ENCODE measurements at places on chromosomes 1 and 21.

DNA sequence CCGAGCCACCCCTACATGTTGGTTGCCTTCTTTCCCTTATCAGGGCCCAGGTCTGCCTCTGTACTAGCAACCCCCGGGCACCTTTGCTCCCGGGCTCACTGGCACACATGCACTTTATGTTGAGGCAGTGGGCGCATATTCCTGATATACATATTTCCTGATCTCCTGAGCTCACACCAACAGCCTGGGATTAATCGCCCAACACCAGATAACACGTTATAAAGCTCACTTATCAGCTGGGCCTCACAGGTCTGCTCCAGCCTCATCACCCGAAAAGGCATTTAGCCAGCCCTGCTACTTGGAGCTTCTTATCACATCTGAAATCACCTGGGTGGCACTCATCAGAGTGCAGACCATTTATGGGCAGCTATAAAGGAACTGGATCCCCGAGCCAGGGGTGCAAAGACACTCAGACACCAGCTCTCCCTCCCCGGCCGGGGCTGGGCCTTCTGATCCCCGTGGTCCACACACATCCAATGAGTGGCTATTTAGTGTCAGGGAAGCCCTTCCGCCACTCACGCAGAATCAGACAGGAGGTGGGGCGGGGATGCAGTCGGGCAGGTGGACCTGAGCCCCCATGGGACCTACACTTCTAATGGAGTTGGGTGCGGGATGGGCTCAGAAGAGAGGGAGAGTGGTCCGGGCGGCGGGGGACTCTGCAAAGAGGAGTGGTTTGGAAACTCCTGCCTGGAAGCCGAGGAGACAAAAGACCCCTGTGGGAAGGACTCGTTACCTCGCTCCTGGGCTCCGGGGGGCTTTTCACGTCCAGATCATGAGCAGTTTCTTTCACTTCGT, 21.6 kb downstream of the RIPK4 start:
- DNase-seq = no peak

DNA sequence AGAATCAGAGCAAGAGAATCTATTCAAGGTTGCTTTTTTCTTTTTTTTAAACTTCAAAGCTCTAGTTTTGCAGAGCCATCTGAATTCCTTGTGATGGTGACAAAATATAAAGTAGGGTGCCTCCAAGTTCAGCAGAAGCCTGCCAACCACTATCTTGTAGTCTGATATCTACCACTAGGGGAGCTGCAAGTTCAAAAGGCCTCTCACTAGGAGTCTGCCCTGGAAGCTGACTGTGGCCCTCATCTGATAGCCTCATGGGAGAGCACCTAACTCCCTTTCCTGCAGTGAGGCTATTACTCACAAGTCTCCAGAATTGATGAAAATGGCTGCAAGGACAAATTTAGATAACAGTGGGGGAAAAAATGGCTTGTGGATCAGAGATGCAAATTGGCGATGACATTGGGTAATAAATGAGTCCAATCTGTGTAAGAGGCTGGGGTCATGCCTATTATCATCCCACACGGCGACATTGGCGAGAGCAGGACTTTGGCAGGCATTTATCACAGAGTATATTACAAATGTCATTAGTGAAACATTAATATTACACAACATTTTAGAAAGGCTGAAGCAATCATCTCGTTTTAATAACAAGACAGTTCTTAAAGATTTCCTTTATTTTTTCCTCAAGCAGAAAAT, 10.7 kb upstream of the ZP4 start:
- peak; percentile 3 for DNase-seq

DNA sequence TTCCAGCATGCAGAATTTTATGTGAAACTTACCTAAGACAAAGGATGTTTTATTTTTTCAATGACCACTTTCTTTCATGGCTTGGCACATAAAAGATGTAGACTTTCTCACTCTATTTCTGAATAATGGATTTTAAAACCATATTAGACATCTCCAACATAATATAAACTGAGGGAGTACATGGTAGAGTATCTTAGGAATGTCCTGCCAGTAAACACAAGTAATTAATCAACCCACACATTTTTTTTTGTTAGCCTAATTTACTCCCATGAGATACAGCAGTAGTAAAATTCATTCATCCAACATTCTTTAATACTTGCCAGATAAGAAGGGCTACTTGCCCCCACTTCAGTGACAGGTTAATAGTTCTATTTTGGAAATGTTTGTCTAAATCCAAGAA, 235.4 kb upstream of the ADAMTS5 start:
- no peak for DNase-seq

GRCh38 chr1:21775550-21775914, 7.4 kb downstream of the USP48 start:
- DNase-seq = no peak

DNA sequence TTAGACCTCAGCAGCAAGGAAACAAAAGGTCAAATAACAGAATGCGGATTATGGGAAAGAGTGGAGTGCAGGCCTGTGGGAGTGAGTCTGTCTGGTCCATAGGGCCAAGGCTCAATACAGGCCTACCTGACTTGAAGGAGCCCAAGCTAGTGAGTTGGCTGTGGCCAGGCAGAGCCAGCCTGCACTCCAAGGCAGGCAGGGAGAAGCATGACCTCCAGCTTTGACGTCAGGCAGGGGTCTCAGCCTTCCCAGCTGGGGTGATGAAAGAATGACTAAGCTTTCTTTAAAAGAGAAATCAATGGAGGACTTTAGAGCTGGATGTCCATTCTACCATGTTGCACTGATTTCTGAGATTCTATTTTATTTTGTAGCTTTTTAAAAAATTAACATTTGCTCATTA, 62.8 kb downstream of the RHOU start:
- DNase-seq = no peak

DNA sequence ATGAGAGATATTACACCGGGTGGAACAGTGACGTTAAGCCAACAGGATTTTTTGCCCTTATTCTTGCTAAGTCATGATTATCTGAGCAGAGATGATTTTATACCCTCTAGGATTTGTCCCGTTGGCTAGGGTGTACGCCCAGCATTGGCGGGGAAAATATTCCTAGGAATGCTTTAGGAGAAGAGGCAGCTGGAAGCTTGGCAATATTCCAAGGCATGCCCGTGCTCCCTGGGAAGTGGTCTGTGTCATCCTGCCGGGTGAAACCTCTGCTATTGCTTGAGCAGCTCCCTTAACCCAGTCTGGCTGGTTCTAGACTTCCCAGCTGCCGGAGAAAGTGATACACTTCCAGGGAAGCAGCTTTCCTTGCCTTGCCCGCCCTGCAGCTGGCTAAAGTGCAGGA, 16.2 kb downstream of the CHRNB2 start:
- peak; percentile 33 for DNase-seq

- DNase-seq = peak; percentile 34
Observed at GRCh38 chr21:41251961-41252642, 64.5 kb upstream of the FAM3B start.

GRCh38 chr1:192809307-192810252, 741 bp downstream of the RGS2 start:
- peak; percentile 52 for DNase-seq

- no peak for DNase-seq
Observed at GRCh38 chr1:244860078-244860477, 4.3 kb downstream of the HNRNPU start.

DNA sequence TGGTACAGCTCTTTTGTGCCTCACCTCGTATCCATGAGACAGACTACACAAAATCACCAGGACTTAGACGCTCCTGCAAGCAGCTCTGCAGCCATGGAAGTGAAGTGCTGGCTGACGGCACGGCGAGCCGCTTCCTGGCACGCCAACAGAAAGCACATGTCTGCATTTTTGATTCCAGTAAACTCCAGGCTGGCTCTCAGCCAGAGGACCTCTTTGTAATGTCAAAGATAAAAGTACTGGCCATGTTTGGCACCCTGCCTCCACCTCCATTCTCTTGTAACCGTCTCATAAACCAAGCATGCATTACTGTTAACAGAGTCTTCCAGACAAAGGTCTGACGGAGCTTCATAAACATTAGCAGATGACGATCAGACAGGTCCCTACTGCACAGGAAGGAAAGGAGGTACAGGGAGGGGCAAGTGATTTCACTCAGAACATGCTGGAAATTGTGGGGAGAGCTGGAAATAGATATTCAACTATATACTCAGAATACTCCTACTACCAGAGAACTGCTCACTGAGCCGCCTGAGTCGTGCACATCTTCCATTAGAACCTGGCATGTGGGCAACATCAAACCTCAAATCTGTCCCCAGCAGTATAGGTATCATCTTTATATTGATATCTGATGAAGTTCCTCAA, 632.0 kb downstream of the SMYD3 start:
- peak; percentile 100 for DNase-seq

DNA sequence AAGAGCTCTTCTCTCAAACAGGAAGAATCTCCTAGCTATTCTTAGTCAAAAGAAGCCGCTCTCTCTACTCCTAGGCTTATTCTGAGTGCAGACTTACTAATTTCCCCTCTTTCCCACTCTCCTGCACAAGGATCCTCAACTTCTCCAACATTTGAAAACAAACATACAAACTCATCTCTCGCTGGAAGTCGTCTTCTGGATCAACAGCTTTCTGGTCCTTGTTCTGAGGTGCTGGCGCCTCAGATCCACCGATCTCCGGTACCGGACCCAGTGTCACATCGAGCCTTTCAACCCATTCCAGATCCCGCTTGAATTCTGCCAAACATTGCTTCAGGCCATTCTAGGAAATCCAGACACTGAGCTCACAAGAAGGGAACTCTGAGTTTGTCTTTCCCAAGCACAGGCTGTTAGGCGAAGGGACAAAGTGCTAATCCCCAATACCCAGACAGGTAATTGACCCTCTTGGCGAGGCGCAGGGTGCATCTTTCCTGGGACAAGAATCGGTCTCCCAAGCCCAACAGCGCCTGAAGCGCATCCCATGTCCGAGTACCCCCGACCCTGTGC, 696 bp downstream of the EBNA1BP2 start:
- no peak for DNase-seq

GRCh38 chr1:207876131-207876530, 34.8 kb downstream of the CD34 start:
- DNase-seq = no peak

GRCh38 chr1:51235673-51236530, at the start of gene RNF11:
RNF11 (plus strand) TSS chr1:51236273; CDS start chr1:51236757, 484 bp downstream.
- DNase-seq = peak; percentile 88

DNA sequence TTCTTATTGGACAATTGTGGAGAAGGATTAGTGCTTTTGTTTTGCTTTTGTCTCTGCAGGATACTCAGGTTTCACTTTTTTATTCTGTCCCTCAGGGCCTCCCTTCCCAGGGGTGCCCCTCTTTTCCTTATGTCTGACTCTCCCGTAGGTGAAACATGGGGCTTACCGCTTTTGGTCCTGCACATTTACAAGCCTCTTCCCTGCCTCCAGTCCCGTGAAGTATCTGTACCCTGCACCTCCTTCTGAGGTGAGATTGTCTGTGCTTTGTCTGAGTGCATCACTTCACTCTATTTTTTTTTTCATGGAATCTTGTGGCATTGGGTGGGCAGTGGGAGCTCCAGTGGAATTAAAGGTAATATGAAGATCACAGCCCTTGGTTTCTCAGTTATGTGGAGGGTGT, 758.1 kb upstream of the TPTE start:
- no peak for DNase-seq

GRCh38 chr1:241899210-241899609, 51.2 kb downstream of the EXO1 start:
- no peak for DNase-seq

DNA sequence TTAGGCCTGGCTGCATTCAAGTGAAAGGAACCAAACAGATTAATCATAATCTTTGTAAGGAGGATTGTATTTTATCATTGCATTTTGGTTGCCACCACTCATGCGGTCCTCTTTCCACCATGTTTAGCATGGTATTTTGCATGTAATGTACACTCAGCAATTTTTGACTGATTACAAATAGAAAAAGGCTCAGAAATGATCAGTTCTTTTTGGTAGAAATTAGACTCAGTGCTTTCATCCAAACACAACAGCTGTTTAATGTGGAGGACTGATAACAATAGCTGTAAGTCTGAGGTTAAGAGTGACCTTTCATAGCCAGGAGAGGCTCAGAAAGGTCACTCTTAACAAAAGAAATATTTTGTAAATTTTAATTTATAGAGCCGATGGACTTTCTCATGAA, 25.3 kb upstream of the DPH5 start:
- no peak for DNase-seq

GRCh38 chr1:216535059-216535458, 111.8 kb upstream of the USH2A start:
- DNase-seq = peak; percentile 4

DNA sequence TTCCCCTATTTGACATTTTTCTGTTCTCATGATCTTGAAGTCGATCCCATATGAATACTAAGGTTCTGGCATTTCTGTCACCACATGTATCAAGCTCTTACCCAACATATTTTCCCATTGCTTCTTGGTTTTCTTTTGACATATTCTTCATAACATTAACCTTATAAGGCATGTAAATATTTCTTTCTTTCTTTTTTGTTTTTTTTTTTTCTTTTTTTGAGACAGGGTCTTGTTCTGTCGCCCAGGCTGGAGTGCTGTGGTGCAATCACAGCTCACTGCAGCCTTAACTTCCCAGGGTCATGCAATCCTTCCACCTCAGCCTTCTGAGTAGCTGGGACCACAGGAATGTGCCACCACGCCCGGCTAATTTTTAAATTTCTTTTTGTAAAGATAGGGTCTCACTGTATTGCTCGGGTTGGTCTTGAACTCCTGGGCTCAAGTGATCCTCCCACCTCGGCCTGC, 33.1 kb upstream of the ERRFI1 start:
- DNase-seq = peak; percentile 82

DNA sequence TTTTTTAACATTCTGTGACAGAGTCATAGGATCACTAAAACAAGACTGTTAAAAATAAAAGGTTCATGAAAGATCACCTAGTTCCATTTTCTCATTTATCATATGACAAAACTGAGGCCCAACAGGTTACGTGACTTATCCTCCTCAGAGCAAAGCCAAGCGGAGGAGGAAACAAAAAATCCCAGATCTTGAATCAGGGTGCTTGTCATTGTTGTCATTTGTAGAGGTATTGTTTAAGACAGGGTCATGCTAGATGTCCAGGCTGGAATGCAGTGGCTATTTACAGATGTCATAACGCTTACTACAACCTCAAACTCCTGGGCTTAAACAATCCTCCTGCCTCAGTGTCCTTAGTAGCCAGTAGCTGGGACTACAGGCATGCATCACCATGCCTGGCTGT, 293.2 kb downstream of the DSCAM start:
- no peak for DNase-seq

GRCh38 chr1:186214791-186215190, 160.3 kb downstream of the TPR start:
- peak; percentile 34 for DNase-seq

- peak; percentile 50 for DNase-seq
Observed at GRCh38 chr1:26907071-26907917, 6.5 kb downstream of the NR0B2 start.

GRCh38 chr1:33181921-33182341, at the start of gene TRIM62:
TRIM62 (minus strand) TSS chr1:33182043; CDS start chr1:33181432, 611 bp downstream.
- DNase-seq = peak; percentile 85

DNA sequence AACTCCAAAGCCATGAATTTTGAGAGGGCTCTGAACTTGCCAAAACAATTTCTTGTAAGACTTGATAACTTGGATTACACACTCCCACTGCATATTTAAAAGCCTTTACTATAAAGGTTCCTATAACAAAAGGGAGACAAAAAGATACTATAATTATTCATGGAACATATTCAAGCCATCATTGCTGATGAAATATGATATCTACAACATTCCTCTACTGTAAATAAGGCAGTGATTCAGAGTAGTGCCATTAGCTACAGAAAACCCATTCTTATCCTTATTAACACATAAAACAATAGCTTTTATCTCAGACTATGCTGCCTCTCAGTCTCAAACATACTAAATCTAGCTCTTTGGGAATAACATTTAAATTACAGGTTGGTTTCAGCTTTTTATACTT, 675.5 kb upstream of the CXADR start:
- peak; percentile 32 for DNase-seq
